ENCODE measurements at places on chromosomes 2 and 18.

- no peak for DNase-seq
Measured at GRCh38 chr2:55547001-55547400, 27.5 kb downstream of the CFAP36 start.

- no peak for DNase-seq
Measured at GRCh38 chr2:241025639-241026038, 27.2 kb downstream of the SNED1 start.

DNA sequence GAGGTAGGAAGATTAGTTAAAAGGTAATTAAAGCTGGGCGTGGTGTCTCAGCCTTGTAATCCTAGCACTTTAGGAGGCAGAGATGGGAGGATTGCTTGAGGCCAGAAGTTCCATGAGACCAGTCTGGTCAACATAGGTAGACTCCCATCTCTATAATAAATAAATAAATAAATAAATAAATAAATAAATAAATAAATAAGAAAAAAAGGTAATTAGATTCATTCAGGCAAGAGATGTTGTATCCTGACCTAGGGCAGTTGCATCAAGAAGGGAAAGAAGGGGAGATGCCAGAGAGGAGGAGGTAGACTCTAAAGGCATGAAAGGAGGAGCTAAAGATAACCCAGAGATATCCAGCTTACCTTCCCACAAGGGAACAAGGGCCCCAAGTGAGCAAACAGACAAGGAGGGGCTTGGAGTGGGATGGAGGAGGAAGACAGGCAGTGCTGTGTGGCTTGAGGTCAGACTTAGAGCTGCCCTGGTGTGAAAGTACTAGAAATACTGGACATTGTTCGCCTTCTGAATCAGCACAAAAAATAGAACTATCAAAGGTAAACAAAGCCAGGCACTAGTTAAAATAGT, 7.4 kb upstream of the RAB1A start:
- DNase-seq, result no peak

DNA sequence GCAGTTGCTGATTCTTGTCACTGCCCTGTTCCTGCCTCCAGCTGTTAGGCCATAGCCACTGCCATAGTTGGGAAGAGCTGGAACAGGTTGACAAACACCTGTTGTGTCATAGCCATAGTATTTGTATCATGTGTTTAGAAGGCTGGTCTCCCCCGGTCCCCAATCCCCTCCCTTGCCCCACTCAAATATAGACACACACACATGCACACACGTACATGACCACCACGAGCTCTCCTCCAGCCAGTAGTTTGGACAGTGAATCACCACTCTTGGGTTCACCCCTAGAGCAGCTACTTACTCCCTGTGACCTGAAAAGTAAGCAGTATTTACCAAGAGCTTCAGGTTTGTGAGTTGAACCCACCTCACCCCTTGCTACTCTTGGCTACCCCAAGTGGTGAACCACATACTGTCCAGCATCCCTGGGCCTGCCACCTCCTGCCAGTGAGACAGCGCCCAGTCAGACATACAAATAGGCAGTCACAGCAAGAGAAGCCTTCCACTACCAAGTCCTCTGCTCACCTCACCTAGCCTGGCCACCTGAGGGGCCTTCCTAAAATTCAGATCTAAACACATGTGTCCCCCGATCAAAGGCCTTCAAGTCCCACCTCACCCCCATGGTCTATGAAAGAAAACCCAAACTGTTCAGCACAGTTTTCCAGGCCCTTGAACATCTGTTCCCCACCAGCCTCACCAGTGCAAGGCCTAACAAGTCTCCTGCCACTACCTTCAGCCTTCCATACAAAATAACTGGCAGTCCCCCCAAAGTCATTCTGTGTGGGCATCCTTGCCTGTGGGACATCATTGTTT, 7.1 kb downstream of the PCBP1 start:
- no peak for DNase-seq

- no peak for DNase-seq
Measured at GRCh38 chr2:160869411-160869810, 290.8 kb upstream of the TANK start.

All from stimulated activated CD4-positive, alpha-beta T cell treated with anti-CD3 and anti-CD28 coated beads, Interleukin-4, amount 100 ng/mL, for 24 hours (primary cell).